ENCODE measurements at places on chromosomes 11 and 22.

DNA sequence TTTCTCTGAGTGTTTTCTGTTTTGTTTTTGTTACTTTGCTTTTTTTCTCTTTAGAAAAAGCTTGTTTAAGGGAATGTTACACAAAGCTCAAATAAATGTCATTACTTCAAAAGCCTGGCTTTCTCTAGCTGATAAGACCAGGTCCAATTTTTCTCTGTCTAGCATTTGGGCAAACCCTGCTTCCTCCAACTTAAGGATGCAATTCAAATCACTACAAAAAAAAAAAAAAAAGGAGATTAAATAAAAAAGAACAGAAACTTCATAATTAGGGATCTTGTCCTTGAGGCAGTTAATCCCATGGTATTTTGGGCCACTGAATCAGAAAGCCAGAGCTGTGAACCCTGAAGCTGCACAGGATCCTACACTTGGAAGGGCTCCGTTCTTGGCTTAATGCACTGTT lies 480.8 kb upstream of the KIRREL3 start:
- no peak for DNase-seq

- DNase-seq: no peak
These were observed 4.7 kb downstream of the PRCP start for GRCh38 chr11:82895437-82896091.

- DNase-seq: no peak
These were observed 28.2 kb downstream of the TPBGL start for GRCh38 chr11:75268626-75269366.

DNA sequence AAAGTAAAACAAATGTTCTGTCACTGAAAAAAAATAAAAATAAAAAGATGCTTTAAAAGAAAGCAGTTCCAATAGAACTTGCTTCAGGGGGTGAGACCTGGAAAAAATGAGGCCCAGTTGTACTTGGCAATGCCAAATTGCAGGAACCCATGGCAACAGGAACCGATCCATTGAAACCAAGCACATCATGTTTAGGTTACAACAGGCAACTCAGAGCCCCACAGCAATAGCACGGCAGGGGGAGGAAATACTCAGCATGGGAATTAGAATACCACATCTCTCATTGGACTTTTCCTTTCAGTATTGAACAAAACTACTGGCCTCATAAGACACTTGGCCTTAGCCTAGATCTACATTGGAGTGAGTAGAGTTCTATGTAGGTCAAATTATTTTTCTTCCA lies 84.3 kb downstream of the MSANTD4 start:
- DNase-seq: no peak

DNA sequence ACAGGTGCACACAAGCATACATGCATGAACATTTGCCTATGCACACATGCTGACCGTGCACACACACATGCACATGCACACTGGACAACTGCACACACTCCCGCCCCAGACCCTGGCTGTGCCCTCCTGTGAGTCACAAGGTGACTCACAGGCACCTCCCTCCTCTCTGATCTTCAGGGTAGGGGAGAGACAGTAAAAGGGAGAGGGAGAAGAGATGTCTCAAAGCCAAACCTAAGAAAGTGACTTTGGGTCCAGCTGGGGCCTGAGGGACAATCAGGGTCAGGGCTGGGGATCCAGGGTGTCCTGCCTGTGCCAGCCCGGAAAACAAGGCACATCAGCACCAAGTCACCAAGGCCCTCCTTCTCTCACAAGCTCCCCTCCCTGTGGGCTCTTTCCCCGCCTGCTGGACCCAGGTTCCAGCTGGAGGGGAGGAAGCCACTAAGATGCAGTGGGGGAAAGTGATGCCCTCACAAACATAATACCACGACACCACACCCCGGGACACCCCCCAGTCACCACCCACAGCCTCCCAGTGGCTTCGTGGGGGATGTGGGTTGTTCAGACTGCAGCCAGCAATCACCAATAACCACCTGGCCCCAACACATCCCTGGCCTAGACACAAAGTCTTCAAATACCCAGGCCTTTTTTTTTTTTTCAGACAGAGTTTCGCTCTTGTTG lies 39.3 kb downstream of the PDGFB start:
- DNase-seq: no peak

GRCh38 chr11:59997800-59998199 lies 19.2 kb upstream of the OOSP4B start:
- DNase-seq: no peak

DNA sequence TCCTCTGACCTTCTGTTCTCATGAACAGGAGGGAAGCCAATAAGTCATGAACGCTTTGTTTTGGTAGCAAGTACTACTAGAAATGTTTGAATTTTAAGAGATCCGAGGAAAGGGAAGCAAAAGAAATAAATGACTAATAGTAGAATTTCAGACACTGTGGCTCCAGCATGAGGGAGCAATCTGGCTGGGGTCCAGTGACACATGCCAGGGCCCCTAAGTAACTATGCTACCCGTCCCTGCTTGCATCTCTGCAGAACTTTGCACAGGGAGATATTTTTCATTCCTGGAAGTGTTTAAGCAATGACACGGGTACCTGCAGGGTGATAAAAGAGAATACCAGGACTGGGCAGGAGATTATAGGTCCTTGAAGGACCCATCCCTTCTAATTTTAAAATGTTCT lies 7.3 kb upstream of the ADAMTS8 start:
- DNase-seq: no peak

- DNase-seq: no peak
These were observed 18.7 kb downstream of the IGF2 start for GRCh38 chr11:2120359-2121100.

DNA sequence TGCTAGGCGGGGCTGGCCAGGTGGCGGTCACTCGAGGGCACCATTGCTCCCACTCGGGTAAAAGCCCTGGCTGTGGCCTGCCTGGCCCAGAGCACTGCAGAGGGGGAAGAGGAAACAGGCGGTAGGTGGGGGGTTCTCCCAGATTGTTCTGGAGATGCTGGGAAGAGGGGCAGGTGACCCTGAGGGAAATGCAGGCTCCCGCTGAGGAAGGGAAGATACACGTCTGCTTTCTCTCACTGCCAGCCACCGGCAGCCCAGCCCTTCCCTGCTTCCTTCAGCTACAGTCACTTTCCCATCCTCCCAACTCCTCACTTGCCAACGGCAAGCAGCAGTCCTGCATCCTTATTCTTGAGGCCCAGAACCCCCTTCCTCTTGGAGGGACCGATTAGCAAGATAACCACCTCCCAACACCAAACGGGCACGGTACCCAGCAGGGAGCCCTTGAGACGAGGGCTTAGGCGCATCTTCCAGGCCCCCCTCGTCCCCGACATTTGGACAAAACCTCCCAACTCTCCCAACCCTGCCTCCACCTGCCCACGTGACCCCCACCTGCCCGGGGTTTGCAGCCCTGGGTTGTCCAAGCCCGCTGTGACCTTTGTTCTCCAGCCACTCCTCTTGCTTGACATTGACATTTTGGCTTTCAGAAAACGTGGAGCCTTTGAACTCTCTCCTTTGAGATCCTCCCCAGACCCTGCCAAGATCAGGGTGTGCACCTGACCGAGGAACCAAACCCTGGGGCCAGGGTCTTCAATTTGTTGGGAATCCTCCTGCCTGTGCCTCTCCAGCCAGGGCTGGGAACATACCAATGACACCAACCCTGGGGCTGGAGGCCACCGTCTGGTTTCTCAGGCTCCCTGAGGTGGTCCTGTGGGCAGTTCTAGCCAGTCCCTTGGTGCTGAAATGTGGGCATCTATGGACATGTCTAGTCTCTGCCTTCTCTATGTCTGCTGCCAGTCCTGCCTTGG lies 48.8 kb upstream of the TTLL12 start:
- DNase-seq: no peak

DNA sequence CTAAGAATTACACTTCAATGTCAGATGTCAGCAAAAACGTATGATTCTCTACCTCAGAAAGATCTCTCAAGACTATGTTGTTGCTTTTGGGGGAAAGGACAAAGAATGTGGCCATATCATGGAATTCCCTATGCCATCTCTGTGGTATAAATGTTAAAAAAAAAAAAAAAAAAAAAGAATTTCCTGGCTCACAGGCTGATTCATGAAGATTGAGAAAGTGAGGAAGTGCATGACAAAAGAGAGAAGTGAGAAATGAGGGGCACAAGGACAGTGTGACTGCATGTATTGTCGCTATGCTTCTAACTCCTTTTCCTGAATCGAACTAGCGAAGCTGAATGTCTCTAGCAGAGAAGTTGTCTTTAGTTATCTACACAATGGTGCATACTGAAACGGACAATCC lies 80.6 kb upstream of the CARD18 start:
- no peak for DNase-seq

DNA sequence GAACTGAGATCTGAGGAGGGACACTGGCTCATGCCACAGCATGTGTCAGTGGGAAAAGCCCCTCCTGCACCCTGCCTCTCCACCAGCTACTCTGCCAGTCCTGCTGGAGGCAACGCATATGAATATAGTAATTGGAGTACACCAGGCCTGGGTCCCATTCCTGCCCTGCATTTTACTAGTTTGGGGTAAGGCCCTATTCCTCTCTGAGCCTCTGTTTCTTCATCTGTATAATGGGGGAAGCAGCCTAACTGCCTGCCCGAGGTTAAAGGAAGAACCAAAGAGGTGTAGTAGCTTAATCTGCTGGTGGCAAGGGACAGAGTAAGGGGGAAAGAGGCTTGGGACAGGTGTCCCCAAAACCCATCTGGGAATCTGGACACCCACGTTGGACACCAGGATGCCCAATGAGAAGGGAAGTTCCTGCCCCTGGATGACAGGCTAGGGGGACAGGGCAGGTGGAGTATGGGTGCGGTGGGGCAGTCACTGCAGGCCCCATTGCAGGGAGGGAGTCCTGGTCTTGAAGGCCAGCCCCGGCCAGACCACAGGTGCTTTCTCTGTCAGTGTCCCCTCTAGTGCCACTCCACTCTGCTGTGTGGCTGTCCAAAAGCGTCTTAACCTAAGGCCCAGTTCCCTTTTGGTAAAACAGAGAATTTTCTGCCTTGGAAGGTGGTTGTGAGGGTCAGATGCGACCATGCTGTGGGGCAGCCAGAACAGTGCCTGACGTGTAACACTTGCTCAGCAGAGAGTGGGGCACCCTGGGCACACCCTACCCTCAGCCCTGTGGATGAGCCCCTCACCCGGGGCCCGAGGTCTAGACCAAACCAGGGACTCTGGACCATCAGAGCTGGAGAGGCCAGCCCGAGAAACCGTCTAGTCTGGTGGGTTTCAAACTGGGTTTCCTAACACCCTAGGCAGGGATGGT lies 11.5 kb downstream of the TSKU start:
- no peak for DNase-seq

DNA sequence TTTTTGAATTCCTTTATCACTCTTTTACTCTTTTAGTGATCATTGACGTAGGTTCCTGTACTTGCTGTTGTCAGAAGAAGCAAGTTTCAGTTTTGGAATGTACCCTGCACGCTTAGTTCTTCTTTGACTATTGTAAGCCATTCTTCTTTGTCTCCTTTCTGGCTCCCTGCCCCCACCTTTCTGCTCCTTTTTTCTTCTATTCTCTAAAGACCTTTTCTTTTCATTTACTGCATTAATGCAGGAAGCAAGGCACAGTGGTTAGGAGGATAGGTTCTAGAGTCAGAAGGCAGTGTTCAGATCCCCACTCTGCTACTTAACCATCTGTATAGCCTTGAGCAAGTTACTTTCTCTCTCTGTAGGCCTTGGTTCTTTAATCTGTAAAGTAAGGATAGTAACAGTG lies 33.7 kb upstream of the RAG2 start:
- no peak for DNase-seq

- no peak for DNase-seq
These were observed 75.4 kb upstream of the FSHB start for GRCh38 chr11:30155428-30155827.

- no peak for DNase-seq
These were observed 15.9 kb downstream of the RTN4RL2 start for GRCh38 chr11:57476047-57476756.

DNA sequence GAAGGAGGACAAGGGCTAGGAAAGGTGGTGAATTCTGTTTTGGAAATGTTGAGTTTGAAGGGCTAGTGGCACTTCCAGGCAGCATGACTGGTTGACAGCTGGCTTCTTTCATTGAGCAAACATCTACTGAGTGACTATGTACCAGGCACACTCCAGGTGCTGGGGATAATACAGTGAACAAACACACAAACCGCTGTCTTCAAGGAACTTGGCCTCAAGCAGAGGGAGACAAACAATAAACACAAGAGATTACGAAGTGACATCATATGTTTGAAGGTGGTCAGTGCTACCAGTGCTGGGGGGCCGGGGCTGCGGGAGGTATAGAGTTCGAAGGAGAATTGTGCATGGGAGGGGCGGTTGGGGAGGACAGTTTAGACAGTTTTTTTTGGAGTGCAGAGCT lies 197.0 kb upstream of the SORL1-AS1 start:
- no peak for DNase-seq

DNA sequence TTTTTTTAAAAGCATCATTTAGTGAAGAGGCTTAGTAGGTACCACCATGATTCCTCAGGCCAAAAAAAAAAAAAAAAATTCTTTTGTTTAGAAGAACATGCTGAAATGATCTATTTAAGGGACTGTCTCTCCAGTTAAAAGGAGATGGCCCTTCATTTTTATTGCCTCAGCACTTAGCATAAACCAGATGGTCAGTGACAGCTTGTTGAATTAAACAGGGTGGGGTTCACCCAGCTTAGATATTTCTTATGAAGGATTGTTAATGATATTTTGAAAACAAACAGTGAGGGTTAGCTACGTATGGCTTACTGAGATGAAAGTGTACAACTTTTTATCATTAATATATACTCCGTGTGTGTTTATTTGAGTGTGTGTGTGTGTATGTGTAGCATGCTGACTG lies 203.7 kb downstream of the FAM181B start:
- no peak for DNase-seq

GRCh38 chr22:36017651-36018091 lies 11.0 kb downstream of the RBFOX2 start:
- DNase-seq: no peak

GRCh38 chr11:37451903-37452302 lies 853.9 kb upstream of the RAG2 start:
- no peak for DNase-seq

- DNase-seq: no peak
These were observed 31.2 kb downstream of the CCDC83 start for GRCh38 chr11:85886089-85887056.

GRCh38 chr11:27353593-27354358 lies 9.2 kb downstream of the CCDC34 start:
- no peak for DNase-seq

DNA sequence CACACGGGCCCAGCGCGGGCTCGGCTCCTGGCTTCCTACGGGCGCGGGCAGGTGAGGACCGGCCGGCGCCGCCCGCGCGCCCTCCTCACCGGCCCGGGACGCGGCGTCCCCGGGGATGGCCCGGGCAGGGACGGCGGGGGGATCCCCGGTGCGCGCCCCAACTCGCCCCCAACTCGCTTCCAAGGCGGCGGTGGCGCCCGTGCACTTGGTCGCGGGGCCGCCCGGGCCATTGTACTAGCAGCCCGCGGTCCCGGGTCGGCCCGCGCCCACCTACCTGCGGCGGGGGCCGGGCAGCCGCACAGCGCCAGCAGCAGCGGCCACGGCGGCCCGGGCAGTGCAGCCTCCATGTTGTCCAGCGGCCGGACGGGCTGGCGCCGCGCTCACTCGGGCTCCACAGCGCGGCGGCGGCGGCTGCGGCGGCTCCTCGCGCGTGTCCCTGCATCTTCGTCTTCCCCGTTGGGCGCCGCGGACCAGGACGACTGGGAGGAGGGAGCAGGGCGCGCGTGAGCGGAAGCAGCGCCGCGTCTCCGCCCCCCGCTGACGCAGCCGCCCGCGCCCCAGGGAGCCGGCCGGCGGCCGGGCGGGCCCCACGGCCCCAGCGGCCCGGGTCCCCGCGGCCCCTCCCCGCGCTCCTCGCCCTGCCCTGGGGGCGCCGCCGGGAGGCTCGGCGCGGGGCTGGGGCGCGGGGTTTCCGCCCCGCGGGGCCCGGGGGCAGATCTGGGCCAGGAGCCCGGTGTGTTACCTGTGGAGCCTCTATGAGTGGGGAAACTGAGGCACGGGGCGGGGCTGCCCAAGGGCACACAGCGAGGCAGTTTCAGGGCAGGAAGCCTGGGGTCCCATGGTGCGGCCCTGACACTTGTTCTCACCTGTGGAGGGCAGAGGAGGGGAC lies 159.3 kb upstream of the GRK3 start:
- peak; percentile 35 for DNase-seq

Measured in stimulated activated CD4-positive, alpha-beta T cell treated with anti-CD3 and anti-CD28 coated beads, Interleukin-1b, Interleukin-23, amount 100 ng/mL, for 24 hours (primary cell).